ENCODE measurements at places on chromosomes 2 and 18. TPM values are rescaled to one million over a fixed set of nuclear protein-coding genes. Genes with fewer than 3 reads are reported as not detected.

The STAMBP gene
- 32.3 TPM for total RNA-seq

The C2orf78 gene
- not detected for total RNA-seq

The SAG gene
- not detected for total RNA-seq

The IL18RAP gene
- total RNA-seq = 0.26 TPM

The TSGA10 gene
- total RNA-seq = 0.72 TPM
